Thoracic aorta endothelial cell (primary cell): ENCODE measurements at places on chromosomes 12 and 14. TPM values are rescaled to one million over a fixed set of nuclear protein-coding genes. Genes with fewer than 3 reads are reported as not detected.

The TXNDC16 gene
- total RNA-seq = 6.5 TPM in 2 replicates

The STXBP6 gene
- 0.14 TPM in 1 of 2 replicates, not detected in the other for total RNA-seq

The KCNA5 gene
- not detected in 2 replicates for total RNA-seq

The SIX1 gene
- total RNA-seq = 0.65 and 1.2 TPM in 2 replicates
